Activated CD8-positive, alpha-beta memory T cell treated with anti-CD3 and anti-CD28 coated beads for 48 hours (primary cell): ENCODE measurements at places on chromosomes 7 and 10.

GRCh38 chr7:100565133-100565571, 8.5 kb downstream of the SAP25 start:
- no peak for DNase-seq

- DNase-seq, result no peak
Measured at GRCh38 chr7:131829947-131830558, 273.6 kb upstream of the PODXL start.

DNA sequence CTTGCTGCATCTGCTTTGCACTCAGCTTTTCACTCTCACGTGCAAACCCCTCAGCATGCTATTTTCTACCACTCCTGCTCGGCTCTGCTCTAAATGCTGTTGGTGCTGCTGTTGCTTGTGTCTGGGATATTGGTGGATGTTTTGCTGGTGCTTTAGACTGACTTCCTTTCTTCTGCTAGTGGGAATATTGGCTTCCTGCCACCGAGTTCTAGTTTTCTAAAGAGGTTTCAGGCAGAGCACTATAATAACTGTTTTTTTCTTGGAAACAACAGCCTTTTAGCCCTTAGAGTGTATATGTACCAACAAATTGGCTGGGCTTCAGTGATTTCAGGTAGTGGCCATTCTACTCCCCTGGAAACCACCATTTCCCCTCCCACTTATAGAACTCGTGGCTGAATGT, 27.8 kb downstream of the TMEM236 start:
- DNase-seq, result no peak

- no peak for DNase-seq
Measured at GRCh38 chr7:30302656-30303311, 18.4 kb downstream of the ZNRF2 start.

- DNase-seq, result no peak
Measured at GRCh38 chr7:5210751-5211338, 20.8 kb downstream of the WIPI2 start.

DNA sequence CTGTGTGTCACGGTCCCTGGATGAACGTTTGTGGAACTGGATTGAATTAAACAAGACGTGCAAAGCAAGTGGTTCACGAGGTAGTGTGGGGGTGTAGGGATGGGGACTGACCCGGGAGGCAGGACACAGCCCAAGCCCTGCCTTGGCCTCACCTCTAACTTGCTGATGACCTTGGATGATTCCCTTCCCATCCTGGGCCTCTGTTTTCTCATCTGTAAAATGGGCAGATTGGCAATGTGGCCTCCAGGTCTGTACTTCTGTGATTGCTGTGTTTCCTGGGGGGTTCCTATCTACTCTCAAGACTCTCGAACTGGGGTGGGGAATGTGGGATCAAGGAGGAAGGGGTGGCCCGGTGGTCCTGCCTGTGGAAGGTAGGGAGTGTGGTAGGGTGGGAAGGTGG, 6.0 kb upstream of the PSMG3 start:
- no peak for DNase-seq
